WTC11 (cell line): ENCODE measurements at places on chromosomes 2 and 18. TPM values are rescaled to one million over a fixed set of nuclear protein-coding genes. Genes with fewer than 3 reads are reported as not detected.

- DNase-seq, result no peak
Observed at GRCh38 chr2:201126308-201127151, 10.6 kb downstream of the CFLAR start.

DNA sequence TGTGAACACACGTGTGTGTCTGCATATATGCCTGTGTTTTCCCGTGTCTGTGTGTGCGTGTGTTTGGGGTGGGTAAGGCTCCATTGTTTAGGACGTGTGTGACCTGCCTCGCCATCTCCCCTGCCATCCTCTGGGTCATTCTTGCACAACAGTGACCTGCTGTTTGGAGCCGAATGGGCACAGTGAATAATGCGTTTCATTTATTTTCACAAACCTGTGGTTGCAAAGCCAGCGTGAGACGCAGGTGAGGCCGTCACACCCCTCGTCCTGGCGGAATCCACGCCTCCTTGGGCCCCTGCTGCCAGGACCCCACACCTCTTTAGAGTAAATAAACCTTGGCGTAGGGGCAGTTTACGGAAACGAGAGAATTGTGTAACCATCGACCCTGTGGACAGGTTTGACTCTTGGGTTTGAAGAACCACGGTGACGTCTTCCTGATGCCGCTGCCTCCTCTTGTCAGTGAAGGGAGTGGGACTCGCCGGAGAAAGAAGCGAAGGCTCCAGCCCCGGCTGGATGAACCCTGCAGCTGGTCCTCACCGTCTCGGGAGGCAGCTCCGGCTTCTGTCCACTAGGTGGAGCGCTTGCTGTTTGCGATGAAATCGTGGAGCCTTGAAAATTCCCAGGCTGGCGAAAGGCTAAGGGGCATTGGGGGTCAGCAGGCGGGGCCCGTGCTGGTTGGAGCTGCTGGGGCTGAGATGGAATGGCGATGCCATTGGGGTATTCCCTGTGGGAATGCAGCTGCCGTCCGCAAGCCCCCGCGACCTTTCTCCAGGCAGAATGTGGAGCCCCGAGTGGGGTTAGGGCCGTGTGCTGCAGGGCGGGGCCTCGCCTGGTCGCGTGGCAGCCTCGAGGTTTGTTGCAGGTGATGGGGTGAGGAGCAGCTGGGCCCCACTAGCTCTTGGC, 81.1 kb downstream of the RTP5 start:
- peak; percentile 95 for DNase-seq

The IHH gene
- total RNA-seq, result 0.11 TPM in 1 of 3 replicates, not detected in the others

GRCh38 chr18:51164761-51165281, 32.7 kb downstream of the MEX3C start:
- no peak for DNase-seq

DNA sequence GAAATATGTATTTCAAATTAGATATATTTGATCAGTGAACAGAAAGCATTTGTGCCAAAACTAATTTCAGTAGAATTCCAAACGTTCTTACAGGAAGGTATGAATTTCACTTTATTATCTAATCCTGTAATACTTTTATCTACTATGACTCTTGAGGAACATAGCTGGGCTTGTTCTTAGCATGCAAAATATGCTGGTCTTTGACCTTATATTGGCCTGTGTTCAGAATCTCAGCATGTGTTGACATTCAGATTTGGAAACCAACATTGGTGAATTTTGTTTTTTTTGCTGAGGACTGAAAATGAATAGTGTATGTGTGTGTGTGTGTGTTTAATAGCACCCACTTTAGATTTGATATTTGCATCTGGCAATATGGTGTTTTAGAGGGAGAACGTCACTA, 112.2 kb downstream of the MEIS1 start:
- no peak for DNase-seq

The STARD6 gene
- total RNA-seq, result 0.23 TPM in 1 of 3 replicates, not detected in the others

- no peak for DNase-seq
Observed at GRCh38 chr2:53877112-53877511, 17.3 kb upstream of the GPR75 start.
